Stimulated activated CD8-positive, alpha-beta memory T cell treated with anti-CD3 and anti-CD28 coated beads, Interleukin-15, amount 100 ng/mL, for 24 hours (primary cell): ENCODE measurements at places on chromosomes 16 and 17.

- DNase-seq, result no peak
Observed at GRCh38 chr17:45070809-45071208, 9.7 kb downstream of the NMT1 start.

GRCh38 chr16:49952386-49952785 lies 72.6 kb upstream of the CNEP1R1 start:
- no peak for DNase-seq

DNA sequence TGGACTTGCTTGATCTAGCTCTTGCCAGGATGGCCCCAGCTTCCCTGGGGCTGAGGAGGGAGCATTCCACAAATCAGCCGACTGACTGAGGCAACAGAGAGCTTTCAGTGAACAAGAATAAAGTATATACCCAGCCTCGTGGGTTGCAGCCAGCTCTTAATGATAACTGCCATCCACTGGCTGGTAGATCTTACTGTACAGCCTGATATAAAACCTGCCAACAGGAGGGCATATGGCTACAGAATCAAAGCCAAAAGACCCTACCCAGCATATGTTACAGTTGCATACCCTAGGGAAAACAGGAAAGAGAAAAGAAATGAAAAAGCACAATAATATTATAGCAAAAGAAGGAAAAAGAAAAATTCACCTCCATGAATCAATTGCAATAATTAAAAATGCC lies 775.9 kb upstream of the KIF2B start:
- DNase-seq, result no peak

GRCh38 chr17:47831934-47832327 lies 461 bp downstream of the LRRC46 start:
- no peak for DNase-seq

DNA sequence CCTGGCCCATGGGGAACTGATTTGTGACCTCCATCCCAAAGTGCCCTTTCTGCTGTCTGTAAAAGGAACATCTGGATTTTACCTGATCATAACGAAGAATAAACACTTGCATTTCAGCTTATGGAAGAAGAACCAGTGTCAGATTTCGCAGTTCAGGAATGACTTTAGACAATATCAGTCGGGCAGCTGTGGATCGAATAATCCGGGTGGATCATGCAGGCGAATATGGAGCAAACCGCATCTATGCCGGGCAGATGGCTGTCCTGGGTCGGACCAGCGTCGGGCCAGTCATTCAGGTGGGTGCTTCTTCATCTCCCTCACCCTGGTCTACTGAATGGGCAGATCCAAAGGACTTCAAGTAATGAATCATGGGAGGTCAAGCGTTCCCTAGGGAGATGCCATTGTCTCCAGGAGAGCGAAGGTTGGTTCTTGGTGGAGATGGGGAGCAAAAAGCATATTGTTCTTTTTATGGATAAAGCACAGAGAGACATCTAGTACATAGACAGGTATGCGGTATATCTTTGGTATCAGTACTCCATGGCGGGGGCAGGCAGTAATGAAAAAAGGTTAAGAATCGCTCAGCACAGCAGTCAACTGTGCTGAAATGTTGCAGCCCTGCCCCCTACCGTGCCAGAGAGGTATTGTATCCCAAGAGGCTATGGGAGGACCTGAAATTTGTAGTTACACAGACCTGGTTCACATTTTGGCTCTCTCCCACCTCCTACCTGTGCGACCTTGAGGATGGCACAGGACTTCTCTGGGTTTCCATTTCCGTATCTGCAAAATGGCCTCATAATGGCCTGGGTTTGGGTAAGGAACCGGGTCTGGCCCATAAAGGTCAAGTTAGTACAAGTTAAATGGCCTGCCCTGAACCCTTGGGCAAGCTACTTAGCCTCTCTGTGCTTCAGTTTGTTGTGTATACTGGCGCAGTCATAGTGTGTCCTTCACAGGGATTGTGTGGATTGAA lies 4.7 kb downstream of the COQ7 start:
- DNase-seq, result no peak

DNA sequence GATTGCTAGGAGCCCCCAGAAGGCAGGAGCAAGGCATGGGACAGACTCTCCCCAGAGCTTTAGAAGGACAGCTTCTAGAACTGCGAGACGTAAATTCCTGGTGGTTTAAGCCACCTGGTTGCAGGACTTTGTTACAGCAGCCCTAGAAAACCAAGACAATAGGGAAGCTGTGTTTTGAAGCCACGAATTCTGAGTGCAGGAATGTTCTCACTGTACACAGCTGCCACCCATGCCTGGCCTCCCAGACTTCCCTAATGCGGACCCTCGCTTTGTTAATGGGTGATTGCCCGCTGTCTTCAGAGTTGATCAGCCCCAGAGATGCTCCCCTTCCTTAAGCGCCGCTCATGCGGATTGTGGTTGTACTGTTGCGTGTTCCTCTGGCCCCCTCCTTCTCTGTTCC lies 177.1 kb downstream of the MSI2 start:
- DNase-seq, result no peak

- no peak for DNase-seq
Observed at GRCh38 chr16:27543801-27544200, 5.9 kb downstream of the GTF3C1 start.

DNA sequence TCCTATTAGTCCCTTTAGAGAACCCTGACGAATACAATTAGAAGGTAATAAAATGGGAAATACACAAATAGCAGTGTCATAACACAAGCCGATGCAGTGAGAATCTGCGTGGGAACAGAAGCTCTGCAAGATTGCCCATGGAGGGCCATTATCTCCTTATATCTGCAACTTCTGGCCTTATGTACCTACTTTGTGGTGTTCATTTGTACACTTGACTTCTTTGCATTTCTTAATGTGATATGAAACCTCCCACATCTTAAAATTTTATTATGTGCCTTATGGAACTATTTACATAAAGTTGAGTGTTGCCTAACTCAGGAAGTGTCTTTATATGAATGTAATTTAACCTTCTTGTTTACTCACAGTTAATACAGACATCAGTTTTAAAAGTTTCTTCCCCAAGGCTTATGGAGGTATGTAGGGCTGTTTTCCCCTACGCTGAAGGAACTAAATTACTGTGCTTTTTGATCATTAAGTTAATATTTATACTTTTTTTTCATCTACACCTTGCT lies 10.1 kb upstream of the TANC2 start:
- no peak for DNase-seq

DNA sequence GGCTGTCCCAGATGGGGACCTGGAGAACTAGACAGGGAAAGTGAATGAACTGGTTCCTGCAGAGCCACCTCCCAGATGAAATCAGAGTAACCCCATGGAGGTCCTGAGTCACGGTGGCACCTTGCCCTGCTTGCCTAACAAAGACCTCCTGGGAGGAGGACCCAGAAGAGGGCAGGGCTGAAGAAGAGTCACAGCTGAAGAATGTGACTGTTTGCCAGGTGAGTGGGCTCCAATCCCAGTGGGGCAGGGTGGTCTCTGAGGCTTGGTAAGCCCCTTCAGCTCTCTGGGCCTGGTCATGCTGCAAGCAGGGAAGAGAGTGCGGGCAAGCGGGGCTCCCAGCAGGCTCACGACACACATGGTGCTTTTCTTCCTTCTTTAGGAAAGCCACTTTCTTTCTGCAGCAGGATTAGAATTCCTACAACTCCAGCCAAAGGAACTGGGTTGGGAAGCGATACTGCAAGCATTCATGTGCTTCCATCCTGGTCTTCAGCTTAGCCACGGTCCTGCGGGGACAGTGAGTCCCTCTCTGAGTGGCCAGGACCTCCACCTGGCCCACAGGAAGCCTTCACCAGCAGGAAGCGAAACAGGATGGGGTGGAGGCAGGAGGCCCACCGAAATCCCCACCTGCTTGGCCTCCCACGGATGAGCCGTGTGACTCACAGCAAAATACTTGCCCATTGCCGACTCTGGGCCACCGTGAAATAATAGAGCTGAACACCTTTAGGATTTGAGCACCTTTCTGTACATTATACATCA lies 4.3 kb downstream of the C16orf74 start:
- no peak for DNase-seq

DNA sequence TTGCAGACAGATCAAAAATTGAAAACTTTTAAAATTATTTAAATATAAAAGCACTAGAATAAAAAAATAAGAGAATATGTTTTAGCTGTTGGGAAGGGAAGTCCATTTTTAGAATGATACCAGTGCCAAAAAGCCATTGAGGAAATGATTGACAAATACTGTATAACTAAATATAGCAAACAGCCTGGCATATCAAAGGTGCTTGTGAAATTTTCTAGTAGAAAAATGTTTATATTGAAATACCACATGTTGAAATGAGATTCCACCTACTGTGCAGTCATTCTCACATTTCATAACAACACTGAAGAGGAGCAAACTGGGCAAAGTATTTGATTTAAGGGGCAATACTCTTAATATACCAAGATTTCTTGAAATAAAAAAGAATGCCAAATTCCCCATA lies 183.5 kb downstream of the PHKB start:
- no peak for DNase-seq

DNA sequence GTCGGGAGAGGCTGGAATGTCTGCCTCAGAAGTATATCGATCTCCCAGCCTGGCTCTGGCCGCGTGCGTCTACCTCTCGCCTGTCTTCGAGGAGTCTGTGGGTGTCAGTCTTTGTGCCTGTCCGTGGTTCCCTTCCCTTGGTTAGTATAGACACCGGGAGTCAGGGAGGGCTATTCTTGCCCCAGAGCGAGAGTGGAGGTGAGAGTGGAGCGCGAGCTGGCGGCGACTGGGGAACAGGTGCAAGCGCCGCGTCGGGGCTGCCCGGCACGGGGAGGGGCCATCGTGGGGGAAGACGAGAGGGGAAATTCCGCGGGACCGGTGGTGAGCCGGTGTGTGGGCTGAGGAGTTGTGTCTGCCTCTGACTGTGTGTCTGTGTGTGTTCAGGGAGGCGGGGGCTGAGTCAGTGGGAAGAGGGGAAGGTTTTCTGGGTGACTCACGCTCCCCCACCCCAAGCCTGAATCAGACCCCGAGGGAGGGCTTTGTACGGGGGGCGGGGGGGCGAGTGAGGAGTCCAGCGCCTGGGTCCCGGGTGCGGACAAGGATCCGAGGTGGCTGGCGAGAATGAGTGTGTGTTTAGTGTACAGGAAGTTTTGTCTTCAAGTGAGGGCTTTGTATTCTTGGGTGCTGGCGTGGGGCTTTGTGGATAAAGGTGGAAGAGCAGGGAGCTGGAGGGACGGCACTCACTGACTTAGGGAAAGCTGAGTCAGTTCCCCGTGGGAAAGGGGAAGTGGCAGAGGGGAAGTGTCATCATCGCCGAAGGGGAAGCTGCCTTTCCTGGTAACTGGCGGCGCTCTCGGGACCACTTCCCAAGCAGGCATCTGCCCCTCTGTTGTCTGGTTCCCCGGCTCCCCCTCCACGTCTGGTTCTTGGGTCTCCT lies 8.6 kb downstream of the KDM6B start:
- peak; percentile 79 for DNase-seq

- no peak for DNase-seq
Observed at GRCh38 chr17:41835214-41835799, 725 bp downstream of the NT5C3B start.

DNA sequence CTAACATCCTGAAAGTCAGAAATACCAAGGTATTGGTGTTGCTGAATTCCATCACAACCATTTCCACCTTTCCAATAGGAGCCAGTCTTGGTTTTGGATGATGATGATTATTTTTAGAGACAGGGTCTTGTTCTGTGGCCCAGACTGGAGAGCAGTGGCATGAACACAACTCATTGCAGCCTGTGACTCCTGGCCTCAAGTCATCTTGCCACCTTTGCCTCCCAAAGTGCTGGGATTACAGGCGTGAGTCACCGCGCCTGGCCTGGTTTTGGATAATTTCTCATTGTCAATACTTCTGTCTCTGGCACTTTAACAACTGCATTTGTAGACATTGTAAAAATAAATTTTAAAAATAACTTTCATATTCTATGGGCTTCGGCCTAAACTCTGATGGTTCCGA lies 22.6 kb downstream of the STAT5B start:
- no peak for DNase-seq

DNA sequence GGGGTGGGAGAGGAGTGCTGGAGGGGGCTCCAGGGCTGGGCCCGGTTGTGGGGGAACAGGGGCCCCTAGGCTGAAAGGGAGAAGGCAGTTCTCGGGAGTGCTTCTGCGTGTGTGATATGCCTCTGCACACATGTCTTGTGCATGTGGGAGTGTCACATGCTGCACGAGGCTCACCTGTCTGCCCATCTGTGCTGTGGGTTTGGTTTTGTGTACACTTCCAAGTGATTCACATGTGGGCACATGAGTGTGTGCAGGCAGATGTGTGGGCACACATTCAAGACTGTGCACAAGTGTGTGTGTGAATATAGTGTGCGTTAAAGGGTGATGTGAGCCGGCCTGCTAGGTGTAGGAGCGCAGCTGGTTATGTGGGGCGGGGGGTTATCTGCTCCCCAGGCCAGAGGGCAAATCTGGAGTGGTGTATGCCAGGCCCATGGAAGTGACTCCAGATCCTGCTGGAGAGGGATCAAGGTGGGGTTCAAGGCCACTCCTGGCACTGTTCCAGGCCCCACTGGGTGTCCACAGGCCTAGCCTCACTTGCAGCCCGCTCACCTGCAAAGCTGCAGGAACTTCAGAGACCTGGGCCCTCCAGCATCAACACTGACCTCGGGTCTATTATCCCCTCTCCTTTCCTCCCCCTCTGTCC lies 3.8 kb upstream of the BAHCC1 start:
- DNase-seq, result no peak

- no peak for DNase-seq
Observed at GRCh38 chr16:17327664-17328335, 143.0 kb downstream of the XYLT1 start.

DNA sequence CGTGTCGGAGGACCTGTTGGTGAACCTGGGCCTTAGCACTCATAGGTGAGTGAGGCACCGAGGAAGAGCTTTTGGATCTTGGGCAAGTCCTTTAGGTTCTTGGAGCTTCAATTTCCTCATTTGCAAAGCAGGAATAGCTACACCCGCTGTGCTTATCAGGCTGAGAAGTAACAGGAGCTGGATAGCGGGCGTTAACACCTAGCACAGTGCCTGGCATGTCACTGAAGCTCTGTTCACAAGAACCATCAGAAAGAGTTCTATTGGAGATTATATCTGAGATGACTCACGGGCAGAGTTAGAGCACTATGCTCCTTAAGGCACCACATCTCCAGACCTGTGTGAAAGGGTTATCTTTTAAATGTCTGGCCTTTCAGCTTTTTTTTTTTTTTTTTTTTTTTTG lies 12.8 kb downstream of the MEOX1 start:
- DNase-seq, result no peak

- DNase-seq, result no peak
Observed at GRCh38 chr17:80559825-80560251, 15.2 kb downstream of the RPTOR start.

DNA sequence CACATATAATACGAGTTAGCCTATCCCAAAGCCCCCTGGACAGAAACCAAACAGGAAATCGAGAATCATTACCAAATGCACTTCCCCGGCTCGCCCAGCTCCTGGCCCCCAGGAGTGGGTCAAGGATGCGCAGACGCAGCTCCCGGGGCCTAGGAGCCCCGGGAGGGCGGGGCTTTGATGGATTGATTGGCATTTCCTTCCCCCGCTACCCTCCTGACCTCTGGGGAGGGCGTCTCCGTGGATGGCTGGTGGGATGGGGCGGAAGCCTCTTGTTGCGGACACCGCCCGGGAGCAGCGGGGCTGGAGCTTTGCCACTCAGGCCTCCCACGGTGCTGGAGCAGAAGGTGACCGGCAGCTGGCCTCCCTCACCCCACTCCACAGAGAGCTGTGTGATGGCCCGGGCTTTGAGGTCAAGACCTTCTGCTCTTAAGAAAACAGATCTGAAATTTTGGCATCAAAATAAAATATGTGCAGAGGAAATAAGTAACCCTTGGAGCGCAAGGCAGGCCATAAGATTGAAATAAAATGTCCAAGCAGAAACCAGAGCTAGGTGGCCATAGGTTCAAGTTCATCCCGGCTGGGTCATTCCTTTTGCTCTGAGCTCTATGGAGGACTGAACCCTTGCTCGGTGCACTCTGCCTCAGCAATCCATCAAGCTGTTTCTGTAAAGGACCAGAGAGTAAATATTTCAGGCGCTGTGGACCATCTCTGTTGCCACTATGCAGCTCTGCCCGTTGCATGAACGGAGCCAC lies 262.3 kb downstream of the SOX9 start:
- no peak for DNase-seq
